ENCODE measurements at places on chromosomes 5 and 9. TPM values are rescaled to one million over a fixed set of nuclear protein-coding genes. Genes with fewer than 3 reads are reported as not detected.
A peak's percentile ranks its signal among the peaks of the same experiment; 100 is the strongest.

The DHX29 gene
- 24.4 TPM for total RNA-seq

The RXRA gene
- 24.2 TPM for total RNA-seq

The FAM153A gene
- total RNA-seq, result 14.4 TPM

The ARHGEF39 gene
- 1.3 TPM for total RNA-seq

The SLC46A2 gene
- total RNA-seq, result 0.20 TPM

The ERGIC1 gene
- total RNA-seq, result 62.2 TPM

The TXNDC8 gene
- total RNA-seq, result not detected

The SLC36A2 gene
- not detected for total RNA-seq

The PTPN3 gene
- total RNA-seq, result 16.9 TPM

The CDH10 gene
- total RNA-seq, result 0.28 TPM

GRCh38 chr9:107285286-107285685 is 2.2 kb downstream of the RAD23B start:
- H3K27me3 ChIP-seq, result no peaks in the 10 kb centered on the region
- H3K4me1 ChIP-seq, result peaks cover 5% of the 10 kb centered on the region
- peak; percentile 55 for DNase-seq

- H3K4me3 ChIP-seq, result no peak overlapping the region
- H3K27ac ChIP-seq, result no peak overlapping the region
- no peak for DNase-seq
- peaks cover 7% of the 10 kb centered on the region for H3K4me1 ChIP-seq
- no peaks in the 10 kb centered on the region for H3K27me3 ChIP-seq
Measured at GRCh38 chr5:32388432-32389129, 56.0 kb downstream of the ZFR start.

DNA sequence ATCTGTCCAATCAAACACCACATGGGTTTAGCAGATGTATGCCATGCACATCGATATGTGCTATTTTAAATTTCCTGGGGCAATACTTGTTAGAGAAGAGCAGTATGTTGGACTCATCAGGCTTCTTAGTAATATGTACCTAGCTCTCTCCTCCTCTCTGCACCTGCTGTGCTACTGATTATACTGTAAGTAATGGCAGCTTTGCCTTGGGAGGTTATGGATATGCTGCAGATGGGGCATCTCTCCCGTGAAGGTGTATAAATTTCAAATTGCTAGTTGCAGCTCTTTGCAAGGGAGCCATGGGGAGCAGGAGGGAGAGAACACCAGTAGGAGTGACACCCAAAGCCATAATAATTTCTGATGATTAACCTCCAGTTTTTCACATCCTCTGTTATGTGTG is 101.5 kb downstream of the SPATA31D1 start:
- H3K27me3 ChIP-seq, result no peaks in the 10 kb centered on the region
- H3K4me1 ChIP-seq, result no peaks in the 10 kb centered on the region
- peaks cover 3% of the 10 kb centered on the region for H3K36me3 ChIP-seq

- H3K4me3 ChIP-seq, result no peak overlapping the region
- peaks cover 10% of the 10 kb centered on the region for H3K36me3 ChIP-seq
- no peaks in the 10 kb centered on the region for H3K27me3 ChIP-seq
- no peaks in the 10 kb centered on the region for H3K4me1 ChIP-seq
Measured at GRCh38 chr5:80852331-80853245, 107.6 kb upstream of the RASGRF2 start.

- no peak for DNase-seq
- H3K27ac ChIP-seq, result no peak overlapping the region
- H3K27me3 ChIP-seq, result no peaks in the 10 kb centered on the region
- H3K36me3 ChIP-seq, result peaks cover 55% of the 10 kb centered on the region
- no peak overlapping the region for H3K4me3 ChIP-seq
Measured at GRCh38 chr5:178216088-178216534, 11.8 kb downstream of the HNRNPAB start.

DNA sequence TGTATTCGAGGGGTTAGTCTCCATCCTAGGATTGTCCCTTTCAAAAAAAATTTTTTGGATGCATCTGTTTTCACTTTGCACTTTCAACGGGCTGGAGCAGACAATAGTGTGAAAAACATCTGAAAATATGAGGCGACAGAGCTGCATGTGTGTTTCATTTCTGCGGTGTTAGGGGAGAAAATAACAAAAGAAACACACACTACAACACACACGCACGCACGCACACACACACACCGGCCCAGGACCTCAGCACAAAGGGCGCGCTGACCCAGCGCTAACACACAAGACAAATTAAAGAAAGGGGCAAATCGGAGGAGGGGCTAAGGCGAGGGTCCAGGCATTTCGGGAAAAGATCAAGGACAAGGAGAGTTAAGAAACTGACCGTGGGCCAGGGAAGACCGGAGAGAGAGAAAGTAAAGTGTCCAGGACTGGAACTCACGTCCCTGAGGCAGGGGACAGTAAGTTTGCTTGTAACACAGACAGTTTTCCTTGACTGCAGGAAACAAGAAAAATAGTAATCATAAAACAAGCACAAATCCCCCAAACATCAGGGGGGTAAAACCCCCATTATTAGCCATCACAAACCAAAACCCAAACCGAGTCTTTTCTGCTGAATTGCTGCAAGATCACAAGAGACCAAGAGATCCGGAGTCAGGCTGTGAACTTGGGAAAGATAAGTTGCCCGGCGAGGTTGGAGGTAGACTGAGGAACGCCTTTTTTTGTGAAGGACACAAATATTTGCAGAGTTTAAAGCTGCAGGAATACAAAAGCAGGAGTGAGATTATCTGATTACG is 302.1 kb downstream of the PARP8 start:
- no peak for DNase-seq
- H3K4me3 ChIP-seq, result no peak overlapping the region
- H3K4me1 ChIP-seq, result peaks cover 41% of the 10 kb centered on the region

- no peaks in the 10 kb centered on the region for H3K27me3 ChIP-seq
- H3K36me3 ChIP-seq, result no peaks in the 10 kb centered on the region
- DNase-seq, result no peak
- H3K4me3 ChIP-seq, result no peak overlapping the region
Measured at GRCh38 chr9:109272045-109272444, 48.8 kb downstream of the EPB41L4B start.

GRCh38 chr5:14445576-14446290 is 135.9 kb upstream of the OTULINL start:
- H3K4me3 ChIP-seq, result no peak overlapping the region
- H3K4me1 ChIP-seq, result peaks cover 6% of the 10 kb centered on the region
- peak; percentile 70 for DNase-seq
- no peaks in the 10 kb centered on the region for H3K36me3 ChIP-seq

DNA sequence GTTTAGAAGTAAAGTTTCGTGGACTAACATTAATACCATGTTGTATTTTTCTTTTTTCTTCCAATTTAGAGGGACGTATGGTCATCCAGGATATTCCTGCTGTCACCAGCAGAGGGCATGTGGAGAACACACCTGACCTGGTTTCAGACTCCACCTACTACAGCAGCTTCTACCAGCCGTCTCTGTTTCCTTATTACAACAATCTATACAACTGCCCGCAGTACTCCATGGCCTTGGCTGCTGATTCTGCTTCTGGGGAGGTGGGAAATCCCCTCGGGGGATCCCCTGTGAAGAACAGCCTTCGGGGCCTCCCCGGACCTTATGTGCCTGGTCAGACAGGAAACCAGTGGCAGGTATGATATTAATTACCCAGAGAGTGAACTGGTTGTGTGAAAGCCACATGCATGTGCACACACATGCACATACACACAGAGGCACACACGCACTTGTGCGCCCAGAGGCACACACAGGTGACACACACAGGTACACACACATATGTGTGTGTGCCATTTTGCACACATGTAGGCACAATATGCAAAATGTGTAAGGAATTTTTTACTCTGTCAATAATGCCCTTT is 52.4 kb downstream of the DMRT1 start:
- H3K36me3 ChIP-seq, result no peaks in the 10 kb centered on the region
- no peaks in the 10 kb centered on the region for H3K27me3 ChIP-seq

DNA sequence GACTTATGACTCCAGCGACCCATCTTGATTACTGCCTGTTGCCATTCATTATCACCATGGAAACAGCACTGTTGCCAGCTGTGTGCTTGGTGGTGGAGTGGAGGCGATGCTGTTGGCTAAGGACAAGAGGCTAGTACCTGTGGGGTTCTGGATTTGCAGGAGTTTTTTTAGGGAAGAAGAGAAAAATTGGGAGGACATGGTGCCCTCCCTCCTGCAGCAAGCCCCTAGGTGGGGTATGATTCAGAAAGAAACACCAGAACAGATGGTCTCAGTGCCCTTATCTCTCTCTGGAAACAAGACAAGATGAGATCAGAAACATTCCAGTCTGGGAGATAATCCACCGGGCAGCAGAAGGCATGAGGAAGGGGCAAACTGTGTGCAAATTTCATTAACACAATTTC is 87.8 kb upstream of the TLR4 start:
- DNase-seq, result no peak
- H3K27ac ChIP-seq, result no peak overlapping the region
- H3K36me3 ChIP-seq, result no peaks in the 10 kb centered on the region
- H3K4me3 ChIP-seq, result no peak overlapping the region
- no peaks in the 10 kb centered on the region for H3K27me3 ChIP-seq

DNA sequence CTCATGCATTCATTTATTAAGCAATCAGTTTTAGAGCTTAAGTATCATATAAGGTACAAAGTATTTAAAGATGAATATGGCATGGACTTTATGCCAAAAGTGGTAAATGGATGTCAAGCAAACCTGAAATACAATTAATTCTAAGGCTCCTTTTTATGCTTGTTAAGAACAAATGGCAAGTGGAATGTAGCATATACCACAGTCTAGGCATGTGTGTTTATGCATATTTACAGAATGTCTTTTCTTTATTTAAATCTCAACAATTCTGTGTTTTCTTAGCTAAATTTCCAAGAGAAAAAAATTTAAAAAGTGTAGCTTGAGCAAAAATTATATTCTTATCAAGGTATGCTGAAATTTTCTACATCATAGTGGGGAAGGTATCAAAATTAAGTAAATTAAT is 39.8 kb downstream of the MPDZ start:
- no peak overlapping the region for H3K27ac ChIP-seq
- peaks cover 2% of the 10 kb centered on the region for H3K36me3 ChIP-seq
- H3K27me3 ChIP-seq, result no peaks in the 10 kb centered on the region
- H3K4me3 ChIP-seq, result no peak overlapping the region
- no peak for DNase-seq
- H3K4me1 ChIP-seq, result no peaks in the 10 kb centered on the region

DNA sequence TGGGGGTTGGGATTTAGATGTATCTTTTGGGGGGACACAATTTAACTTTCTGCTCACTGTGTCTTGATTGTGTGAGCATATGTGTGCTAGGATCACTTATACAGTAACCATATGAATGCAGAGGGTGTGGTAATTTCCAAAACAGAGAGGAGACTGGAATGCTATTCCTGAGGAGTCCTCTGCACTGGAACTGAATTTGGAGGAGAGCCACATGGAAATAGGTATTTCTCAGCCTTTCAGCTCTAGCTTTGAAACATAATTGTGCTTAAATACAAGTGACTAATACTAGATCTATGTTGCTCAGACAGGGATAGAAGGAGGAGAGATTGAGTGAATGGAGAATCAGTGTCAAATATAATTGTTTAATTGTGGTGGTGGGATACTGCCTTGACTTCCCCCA is 45.5 kb downstream of the FOCAD start:
- no peak overlapping the region for H3K27ac ChIP-seq
- no peak overlapping the region for H3K4me3 ChIP-seq
- no peak for DNase-seq
- peaks cover 5% of the 10 kb centered on the region for H3K36me3 ChIP-seq

DNA sequence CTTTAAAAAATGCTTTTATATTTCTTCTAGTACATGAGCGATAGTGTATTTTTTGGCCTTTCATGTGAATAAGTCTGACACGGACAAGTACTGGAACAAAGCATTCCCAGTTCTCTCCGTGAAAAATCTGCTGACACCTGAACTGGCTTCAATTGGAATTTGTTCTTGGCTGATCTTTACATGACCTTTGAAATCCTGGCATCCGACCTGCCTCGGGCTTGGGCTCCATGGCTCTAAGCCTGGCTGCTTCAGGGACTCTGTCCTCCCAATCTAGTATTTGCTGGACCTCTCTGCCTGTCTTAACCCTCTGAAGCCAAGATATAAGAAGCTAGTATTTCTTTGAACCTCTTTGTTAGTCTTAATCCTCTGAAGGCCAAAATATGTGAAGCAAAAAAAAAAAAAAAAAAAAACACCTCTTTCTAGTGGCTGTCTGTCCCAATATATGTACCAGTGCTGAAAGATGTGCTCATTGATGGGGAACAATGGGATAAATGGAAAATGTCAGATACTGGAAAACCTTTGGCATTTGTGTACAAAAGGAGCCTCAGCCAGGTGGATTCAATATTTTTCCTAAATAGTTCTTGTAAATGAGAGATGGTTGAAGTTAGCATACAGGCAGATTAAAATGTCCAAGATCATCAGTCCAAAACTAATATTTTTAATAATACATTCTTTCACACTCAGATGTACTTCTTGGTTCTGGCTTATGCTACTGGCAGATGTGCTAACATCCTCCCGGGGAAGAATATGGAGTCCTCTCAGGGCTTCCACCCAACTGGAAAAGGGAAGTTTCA is 470.6 kb downstream of the TUSC1 start:
- no peak for DNase-seq
- H3K27me3 ChIP-seq, result no peaks in the 10 kb centered on the region
- H3K27ac ChIP-seq, result no peak overlapping the region

DNA sequence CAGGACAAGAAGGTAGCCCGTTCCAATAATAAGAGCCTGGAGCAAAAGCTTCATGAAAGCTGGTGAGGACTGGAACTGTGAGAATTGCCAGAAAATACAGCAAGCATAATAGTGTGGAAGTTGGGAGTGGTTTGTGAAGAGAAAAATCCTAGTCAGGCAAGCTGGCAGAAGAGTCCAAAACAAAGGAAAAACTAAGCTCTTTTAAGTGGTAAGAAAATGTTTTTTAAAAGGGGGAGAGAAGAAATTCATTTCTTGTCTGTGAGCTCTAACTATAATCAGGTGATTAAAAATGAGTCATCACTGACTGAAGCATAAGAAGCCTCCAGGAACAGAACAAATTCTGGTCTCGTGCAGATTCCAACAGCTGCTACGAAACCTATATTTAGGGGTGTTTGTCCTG is 102.6 kb downstream of the CAAP1 start:
- no peak overlapping the region for H3K4me3 ChIP-seq
- H3K36me3 ChIP-seq, result no peaks in the 10 kb centered on the region
- DNase-seq, result no peak
- no peaks in the 10 kb centered on the region for H3K27me3 ChIP-seq
- H3K4me1 ChIP-seq, result no peaks in the 10 kb centered on the region
- no peak overlapping the region for H3K27ac ChIP-seq

DNA sequence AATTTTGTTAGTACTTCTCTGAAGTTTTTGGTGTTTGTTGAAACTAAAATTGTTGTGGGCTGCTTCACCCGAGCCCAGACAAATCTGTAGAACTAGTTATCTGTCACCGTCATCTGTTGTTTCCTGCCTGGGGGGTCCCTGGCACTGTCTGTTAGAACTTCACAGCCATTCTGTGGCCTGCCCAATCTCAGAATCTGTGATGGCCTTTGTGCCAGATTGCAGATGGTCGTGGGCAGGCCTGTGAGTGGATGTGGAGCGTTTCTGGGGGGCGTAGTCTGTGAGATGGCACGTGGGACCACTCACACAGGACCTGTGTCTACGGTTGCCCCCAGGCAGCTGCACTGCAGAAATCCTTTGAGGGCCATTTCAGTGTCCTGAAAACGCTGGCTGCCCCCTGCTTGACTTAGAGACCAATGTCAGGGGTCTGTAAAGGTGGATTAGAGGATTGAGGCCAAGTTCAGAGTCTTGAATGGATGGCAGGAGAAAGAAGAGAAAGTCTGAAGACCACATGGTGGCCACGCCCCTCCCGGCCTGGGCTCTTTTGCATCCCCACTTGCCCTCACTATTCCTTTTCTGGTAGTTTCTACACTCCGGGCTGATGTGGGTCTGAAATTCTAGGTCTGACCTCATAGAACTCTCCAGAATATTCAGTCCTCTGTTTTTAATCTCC is 38.3 kb downstream of the TRIO start:
- DNase-seq, result no peak
- no peaks in the 10 kb centered on the region for H3K36me3 ChIP-seq
- no peak overlapping the region for H3K27ac ChIP-seq
